GM12892 (cell line): ENCODE measurements at places on chromosomes 1 and 21.

GRCh38 chr1:12553963-12554362, 64.0 kb downstream of the DHRS3 start:
- no peak for DNase-seq

- DNase-seq, result no peak
Measured at GRCh38 chr1:52603630-52604029, 1.5 kb downstream of the GPX7 start.

- DNase-seq, result no peak
Measured at GRCh38 chr1:179031855-179032513, 6.3 kb downstream of the FAM20B start.

GRCh38 chr1:192382758-192383157, 66.0 kb downstream of the RGS21 start:
- DNase-seq, result no peak

DNA sequence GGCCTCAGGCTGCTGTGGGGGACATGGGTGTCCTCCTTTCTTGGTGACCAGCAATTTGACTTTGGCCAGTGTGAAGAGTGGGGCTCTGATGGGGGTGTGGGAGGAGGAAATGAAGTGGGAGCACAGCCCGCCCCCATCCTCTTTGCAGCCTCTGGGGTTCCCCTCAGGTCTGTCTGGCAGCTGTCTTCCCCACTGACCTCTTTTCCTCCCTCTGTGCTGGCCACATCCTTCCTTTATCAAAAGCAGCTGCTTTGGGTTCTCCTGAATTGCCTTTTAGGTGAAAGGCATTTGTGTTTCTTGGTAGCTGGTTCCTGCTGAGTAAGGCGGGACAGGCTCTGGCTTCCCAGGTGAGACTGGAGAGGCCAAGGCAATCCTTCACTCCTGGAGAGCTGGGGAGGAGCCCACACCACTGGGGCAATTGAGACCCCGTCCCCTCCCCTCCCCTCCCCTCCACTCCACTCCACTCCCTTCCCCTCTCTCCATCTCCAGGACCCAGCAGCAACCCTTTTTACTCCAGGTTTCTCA, 24.9 kb downstream of the PCAT6 start:
- no peak for DNase-seq

DNA sequence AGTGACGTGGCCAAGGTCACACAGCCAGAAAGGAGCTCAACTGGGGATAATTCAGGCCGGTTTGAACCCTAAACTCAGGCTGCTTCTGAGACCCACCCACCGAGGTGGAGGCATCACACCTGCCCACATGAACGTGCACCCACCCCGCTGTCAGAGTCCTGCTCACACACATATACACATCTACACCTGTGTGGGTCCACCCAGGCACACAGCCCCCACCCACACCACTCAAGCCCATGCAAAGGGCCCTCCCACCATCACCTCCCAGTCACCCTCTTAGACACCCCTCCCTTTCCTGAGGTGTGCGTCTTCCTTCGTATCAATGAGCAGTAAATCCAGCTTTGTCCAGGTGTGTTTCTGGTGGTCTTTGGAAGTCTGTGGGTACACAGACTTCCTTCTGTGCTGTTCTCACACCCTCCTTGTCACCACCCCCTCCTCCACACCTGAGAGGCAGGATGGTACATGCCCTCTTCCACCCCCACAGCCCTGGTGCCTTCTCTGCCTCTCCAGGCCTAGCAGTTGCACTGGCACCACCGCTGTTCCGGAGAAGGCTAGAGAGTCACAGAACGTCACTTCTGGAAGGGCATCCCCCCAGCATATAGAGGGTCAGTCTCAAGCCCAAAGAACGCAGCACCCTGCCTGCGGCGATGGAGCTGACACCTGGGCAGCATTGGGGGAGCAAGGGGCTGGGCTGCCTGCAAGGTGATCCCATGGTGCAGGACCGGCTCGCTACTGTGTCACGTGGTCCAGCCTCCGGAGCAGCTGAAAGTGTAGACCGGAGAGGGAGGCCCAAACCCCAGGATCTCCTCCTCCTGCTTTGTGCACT, 18.9 kb upstream of the FAM131C start:
- no peak for DNase-seq

GRCh38 chr1:226073184-226073950, 10.9 kb downstream of the H3-3A start:
- DNase-seq, result no peak

GRCh38 chr1:76759171-76759860, 108.0 kb upstream of the ST6GALNAC5 start:
- DNase-seq, result no peak

- DNase-seq, result no peak
Measured at GRCh38 chr1:88935522-88936222, 44.3 kb upstream of the GTF2B start.

GRCh38 chr1:55317673-55318072, 102.5 kb upstream of the USP24 start:
- no peak for DNase-seq

DNA sequence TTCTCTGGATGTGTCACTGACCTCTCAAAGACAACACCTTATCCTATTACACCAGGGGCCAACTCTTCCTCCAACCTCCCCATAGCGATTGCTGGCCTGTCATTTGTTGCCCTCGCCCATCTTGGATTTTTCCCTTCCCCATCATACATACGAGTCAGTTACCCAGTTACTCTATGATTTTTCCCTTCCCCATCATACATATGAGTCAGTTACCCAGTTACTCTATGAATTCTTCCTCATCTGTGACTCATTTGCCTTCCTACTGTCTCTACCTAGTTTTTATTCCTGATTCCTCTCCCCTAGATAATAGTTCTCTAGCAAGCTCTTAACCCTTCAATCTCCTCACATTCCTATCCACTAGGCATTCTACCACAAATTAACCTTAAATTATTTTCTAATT, 178.8 kb downstream of the NR5A2 start:
- DNase-seq, result no peak

- DNase-seq, result no peak
Measured at GRCh38 chr1:5921671-5922070, 70.6 kb downstream of the NPHP4 start.

- no peak for DNase-seq
Measured at GRCh38 chr1:19257178-19257914, 5.7 kb downstream of the MRTO4 start.
